ENCODE measurements at places on chromosomes 6 and 20.

DNA sequence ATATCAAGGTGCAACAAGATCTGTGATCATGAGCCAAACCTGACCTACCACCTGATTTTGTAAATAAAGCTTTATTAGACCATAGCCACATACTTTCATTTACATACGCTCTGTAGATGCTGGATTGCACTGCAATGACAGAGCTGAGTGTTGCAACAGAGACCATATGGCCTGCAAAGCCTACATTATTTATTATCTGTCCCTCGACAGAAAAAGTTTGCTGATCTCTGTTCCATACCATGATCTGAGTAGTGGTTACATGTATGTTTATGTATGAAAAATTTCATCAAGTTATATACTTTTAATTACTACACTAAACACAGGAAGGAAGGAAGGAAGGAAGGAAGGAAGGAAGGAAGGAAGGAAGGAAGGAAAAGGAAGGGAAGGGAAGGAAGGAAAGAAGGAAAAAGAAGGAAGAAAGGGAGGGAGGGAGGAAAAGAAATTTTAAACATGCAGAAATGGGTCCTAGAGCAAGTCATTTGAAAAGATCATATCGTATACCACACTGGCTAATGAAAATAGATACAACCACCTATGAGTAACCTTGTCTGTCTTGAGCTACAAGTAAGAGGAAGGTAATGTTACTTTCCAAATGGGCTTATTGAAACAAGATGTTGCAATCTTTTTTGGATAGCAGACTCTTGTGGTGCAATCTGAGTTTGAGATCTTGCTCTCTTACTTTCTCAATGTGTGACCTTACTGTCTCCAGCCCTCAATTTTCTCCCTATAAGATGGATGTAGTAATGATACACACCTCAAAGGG lies 441.0 kb downstream of the KIF16B start:
- no peak for DNase-seq

GRCh38 chr6:71404145-71404966 lies 115.7 kb downstream of the OGFRL1 start:
- DNase-seq: peak; percentile 37

DNA sequence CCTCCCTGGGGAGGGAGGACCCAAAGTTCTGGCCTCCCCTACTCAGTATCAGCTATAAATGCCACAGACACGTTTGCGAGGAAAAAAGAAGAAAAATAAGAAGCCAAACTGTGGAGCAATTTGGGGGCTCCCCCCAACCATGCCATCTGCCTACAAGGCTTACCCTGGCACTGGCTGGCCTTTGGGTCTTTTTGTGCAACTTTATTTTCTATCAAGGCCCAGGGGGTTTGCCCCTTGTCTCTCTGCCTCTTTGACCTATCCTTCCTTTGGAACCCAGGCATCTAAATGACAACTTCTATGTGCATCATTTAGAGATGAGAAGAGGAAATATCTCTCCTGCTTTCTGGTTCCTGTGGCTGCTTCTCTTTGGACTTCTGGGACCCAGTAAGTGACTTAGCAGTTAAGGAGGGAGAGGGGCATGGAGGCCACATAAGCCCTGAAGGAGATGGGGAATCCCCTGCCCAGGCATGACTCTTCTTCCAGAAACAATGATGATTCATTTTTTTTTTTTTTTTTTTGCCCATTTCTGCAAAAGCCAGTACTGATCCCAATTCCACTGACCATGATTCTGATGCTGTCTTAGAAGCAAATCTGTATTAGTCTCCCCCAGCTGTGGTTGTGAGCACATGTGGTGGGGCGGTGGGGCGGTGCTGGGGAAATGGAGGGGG lies at the start of gene MUC22:
MUC22 (plus strand) TSS at position 82 of the 668 bp plus-strand sequence; CDS start at position 315, 233 bp downstream.
- DNase-seq: no peak

- DNase-seq: no peak
These were observed 28.1 kb downstream of the HM13 start for GRCh38 chr20:31542201-31542842.

DNA sequence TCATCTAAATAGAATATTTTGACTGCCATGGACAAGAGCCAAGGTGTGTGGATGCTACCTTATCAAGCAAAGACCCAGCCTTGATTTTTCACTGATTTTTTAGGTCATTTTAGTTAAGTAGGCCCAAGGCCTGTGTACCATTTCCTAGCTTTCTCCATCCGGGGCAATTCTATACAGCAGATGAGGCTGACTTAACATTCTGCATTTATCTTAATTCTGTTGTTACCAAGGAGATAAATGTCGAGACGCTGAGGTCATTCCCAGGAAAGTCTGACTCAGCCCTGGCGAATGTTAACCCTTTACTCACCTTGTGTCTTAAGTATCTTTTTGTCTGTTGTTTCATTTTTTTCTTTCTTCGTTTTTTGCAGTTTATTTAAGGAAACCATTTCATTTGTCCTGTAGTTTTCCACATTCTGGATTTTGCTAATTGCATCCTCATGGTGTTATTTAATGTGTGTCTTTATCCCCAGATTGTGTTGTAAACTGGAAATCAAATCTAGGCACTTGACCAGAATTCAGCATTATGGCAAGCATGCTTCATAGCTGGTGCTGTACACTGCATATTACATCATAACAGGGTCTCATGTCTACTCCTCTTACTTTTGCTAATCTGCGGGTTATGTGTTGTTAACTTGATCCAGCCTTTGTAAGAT lies 277.0 kb downstream of the CDKAL1 start:
- DNase-seq: peak; percentile 94

DNA sequence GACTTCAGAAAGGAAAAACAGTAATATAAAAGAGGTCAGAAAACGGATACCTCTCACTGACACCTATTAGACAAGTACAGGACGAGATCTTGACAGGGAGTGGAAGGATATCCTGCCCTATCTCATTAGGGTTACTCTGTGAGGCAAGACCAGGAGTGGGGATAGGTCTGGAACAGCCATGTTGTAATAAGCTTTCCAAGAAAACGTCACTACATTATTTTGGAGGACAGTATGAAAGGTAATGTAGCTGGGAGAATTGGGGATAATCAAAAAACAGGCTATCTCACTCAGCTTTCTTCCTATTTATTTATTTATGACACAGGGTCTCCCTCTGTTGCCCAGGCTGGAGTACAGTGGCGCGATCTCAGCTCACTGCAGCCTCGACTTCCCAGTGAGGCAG lies 25.3 kb downstream of the HMGN4 start:
- no peak for DNase-seq

GRCh38 chr6:165486183-165487137 lies 176.6 kb downstream of the PDE10A start:
- DNase-seq: no peak

DNA sequence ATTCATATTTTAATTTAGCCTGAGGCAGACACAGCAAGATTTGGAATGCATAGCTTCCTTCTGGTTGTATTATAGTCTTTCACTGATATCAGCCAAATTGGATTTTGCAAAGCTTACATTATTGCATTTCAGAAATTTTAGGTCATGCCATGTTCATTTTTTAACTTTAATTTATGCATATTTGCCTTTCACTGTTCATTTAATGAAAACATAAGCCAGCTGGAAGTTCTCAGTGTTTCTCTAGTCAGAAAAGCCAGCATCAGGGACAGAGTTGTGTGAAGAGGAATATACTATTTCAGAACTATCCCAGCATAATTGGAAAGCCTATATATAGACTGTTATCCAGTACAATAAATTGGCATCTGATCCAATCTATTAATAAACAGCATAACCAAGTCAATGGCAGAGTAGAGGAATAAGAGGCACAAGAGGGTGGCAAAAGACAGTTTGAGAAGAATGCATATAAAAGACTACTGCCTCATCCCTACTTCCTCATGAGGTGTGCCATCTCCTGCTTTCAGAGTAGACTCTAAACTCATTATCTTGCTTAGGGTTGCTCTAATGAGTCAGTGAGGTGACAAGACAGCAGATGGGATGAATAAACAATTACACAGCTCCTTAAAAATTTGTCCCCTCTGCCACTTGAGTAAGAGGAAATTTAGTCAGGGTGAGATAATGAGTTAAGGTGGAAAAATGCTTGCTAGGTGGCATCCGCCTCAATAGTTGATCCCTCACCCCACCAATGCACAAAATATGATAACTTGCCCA lies 159.8 kb upstream of the HCRTR2 start:
- peak; percentile 22 for DNase-seq

Measured in A673 (cell line).